ENCODE measurements at places on chromosomes 16 and 17. TPM values are rescaled to one million over a fixed set of nuclear protein-coding genes. Genes with fewer than 3 reads are reported as not detected.

DNA sequence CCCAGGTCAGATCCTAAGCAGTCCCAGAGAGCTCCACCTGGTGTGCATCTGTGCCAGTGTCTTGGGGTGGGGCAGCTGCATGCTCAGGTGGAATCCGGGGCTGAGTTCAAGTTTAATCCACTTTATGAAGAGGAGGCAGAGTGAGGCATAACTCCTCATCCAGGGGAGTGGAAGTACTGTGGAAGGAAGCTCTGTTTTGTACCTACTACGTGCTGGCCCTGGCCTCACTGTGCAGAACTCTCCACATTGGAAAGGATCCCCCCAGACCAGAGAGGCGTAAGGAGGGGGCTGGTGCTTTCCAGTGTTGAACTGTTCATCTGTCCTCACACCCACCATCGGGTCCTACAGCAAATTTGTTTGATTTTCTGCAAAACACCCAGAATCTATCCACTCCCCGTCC is 78.0 kb downstream of the ABCC6 start:
- no peak for DNase-seq

GRCh38 chr17:34723875-34724274 is 144.5 kb downstream of the TMEM132E start:
- DNase-seq, result no peak

ST6GALNAC2 gene
- total RNA-seq, result 5.7 TPM

TBC1D3D gene
- total RNA-seq, result 0.24 TPM

DNA sequence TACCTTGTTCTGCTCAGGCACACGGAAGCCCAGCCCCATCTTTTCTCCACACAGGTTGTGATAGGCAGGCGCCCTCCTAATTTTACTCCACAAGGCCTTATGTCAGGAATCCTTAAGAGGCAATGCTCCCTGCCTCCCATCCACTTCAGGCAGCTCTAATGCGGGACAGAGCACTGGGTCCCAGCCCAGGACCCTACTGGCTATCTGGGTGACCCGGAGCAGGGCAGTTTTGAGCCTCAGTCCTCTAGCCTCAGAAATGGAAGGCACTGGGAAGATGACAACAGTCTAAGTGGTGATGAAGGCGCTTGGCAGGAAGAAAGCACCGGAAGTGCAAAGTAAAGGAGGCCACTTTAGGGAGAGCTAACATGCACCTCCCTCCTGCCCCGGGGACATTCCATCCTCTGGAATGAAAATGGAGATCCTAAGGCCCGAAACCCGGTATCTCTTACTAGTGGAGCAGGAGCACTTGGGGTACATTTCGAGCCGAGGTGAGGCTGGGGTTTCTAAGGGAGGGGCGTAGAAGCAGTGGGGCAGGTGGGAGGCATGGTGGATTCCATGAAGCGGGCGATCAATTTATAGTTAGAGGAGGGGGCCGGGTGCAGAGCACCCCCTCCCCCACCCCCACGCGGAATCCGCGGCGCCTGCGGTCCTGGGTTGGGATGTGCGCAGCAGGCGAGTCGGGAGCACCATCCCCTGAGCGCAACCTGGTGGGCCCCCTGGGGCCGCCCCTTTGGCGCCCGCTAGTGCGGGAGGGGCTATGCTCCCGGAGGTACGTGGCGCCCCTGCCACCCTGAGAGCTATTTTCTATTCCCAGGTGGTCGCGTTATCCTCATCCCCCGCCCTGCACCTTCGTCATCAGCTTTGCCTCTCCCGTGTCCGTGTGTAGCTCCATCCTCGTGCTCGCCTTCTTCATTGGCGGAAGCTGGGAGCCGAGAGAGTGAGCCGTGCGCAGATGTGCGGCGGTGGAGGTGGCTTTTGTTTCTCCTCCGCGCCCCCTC is 4.9 kb downstream of the MT1F start:
- DNase-seq, result no peak

Measured in Right ventricle myocardium inferior (tissue), 1 donor.